ENCODE measurements at places on chromosomes 5 and 9.

- DNase-seq, result no peak
These were observed 760.9 kb upstream of the WWC1 start for GRCh38 chr5:167530548-167530947.

DNA sequence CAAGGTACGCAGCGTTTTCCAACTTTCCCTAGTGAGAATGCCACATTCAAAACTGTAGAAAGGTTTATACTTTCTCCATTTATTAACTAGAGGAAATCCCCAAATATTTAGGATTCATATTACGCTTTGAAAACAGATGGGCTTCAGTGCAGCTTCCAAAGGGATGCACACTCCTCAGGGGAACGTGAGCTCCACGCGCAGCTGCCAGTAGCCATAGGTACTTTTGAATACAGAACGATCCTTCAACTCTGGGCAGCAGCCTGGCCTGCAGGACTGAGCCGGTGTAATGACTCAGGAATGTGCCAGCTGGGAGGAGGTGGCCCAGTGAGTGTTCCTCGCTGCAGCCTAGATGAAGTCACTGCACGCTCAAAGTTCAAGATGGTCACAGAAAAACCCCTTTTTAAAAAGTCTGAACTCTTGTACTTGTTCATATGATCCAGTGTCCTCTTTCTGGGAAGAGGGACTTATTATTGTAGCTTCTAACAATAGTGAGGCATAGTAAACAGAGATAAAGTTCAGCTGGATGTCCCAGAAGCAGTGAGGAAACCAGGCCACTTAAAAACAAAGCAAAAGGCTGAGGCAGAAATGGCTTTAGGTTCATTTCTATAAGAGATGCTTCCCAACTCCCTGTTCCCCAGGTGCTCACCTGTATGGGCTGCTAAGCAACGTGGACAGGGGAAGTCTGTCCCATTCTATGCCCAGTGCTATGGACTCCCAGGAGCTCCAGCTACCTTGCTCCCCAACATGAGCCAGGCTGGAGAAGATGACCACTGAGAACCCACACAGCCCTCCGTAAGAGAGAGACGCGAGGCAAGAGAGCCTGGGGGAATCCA is 130.0 kb downstream of the LHFPL2 start:
- DNase-seq, result no peak

- DNase-seq, result no peak
These were observed 61.4 kb downstream of the PCDH1 start for GRCh38 chr5:141816598-141817399.

GRCh38 chr9:121557581-121558447 is 58.2 kb upstream of the GGTA1 start:
- DNase-seq, result no peak

DNA sequence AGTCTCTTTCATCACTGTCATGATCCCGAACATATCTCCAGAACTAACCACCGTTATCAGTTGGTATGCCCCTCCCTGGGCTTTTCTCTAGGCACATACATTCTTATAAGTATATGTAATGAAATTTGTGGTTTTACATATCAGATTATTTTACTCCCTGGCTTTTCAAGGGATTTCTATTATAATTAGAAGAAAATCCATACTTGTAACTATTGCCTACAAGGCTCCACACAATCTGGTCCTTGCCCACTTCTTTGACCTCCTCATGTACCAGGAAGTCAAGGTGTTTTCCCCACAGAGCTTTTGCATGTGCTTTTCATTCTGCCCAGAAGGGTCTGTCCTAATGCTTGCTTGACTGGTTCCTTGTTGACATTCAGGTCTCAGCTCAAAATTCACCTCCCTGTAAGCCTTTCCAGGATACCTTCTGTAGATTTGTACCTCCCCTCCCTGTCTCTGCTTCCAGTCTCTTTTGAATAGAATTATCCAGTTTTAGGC is 33.6 kb upstream of the HSD17B4 start:
- no peak for DNase-seq

DNA sequence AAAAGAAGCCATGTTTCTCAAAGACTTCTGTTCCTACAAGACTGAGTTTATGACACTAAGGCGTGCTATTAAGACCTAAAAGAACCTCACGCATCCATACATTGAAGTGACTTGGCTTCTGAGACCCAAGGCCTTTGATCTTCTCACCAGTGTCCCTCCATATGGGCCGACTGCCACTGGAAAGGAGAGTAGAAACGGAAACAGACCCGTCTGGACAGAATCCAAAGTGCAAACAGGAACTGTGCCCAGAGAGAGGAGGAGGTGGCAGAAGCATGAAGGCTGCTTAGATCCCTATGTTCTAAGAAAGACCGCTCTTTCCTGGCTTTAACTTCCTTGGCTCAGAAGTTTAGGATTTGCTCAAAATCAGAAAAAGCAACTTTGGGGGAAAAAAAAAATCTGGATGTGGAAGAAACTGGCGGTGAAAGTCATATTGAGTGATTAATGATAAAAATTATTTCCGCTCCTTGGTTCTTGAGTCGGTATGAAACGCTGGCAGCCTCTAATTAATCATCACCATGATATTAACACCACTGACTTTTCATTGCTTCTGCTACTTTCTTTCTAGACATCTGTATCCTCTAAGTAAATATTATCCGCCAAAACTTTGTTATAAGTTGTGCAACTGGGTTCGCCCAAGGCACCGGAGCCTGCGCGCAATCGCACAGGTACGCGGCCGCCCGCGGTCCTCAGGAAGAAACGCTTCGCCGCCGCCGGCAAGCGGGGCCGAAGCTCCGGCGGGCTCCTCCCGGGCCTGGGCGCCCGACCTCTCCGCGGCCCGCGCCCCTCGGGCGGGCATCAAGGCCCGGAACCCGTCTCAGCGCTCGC is 726 bp downstream of the DAP start:
- no peak for DNase-seq

- no peak for DNase-seq
These were observed 103.0 kb downstream of the GLIS3 start for GRCh38 chr9:4196886-4197285.

GRCh38 chr5:133741396-133741795 is 129.1 kb upstream of the FSTL4 start:
- no peak for DNase-seq

DNA sequence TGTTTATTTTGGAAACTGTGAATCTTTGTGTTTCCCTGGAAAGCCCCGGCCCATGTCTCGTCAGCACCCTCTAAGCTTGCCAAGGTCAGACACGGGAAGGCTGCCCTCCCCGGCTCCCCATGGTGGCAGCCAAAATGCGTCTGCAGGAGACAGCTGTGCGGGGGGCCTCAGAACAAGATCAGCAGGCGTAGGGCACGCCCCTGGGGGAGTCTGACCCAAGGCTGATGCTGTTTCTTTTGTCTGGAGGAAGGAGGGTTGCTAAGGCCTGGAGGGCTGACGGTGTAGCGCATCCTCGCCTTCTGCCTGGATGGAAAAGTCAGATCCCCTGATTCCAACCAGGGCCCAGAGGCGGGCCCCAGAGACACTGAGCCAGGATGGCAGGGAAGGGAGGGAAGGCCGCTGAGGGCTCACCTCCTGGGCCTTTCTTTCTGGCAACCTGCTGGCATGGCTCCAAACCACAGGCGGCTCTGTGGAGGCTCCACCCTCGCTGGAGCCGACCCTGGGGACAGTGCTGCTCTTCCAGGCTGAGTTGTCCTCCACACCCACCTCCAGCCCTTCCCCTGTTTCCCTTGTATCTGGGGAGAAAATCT is 57.2 kb downstream of the OLFM1 start:
- DNase-seq, result no peak

GRCh38 chr9:89109666-89110065 is 69.0 kb downstream of the SHC3 start:
- no peak for DNase-seq

DNA sequence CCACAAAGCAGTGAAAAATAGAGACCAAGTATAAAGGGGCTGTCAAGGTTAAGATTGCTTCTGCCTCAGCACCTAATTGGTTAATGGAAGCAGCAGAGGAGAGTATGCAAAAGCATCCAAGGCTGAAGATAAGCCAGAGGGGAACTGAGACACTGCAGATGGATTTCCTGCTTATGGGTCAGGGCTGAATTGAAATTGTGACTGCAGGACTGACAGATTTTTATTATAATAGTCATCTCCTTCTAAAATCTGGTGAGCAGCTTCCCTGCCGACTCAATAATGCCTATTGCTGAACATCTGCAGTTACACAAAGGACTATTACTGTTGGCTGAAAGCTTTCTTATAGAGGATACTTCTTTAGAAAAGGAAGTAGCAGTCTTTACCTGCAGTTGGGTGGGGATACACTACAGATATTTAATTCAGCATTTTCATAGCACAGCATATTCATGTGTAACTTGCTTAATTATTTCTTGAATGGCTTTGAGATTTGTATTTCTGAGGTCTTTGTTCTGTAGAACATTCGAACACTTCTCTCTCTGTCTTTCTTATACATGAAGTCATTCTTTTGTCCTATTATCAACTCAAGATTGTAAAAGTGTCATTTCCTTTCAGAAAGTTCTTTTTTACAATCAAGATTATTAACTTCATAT is 363.0 kb upstream of the RIOK2 start:
- DNase-seq, result no peak
